Activated T-helper 9 cell treated with anti-CD3 and anti-CD28 coated beads, Interleukin-2, amount 50 U/mL, for 16 hours (primary cell): ENCODE measurements at places on chromosomes 3 and 15.

- no peak for DNase-seq
Observed at GRCh38 chr3:179421500-179421899, 29.8 kb downstream of the GNB4 start.

GRCh38 chr3:128060473-128061381 lies 8.5 kb downstream of the SEC61A1 start:
- DNase-seq, result no peak

GRCh38 chr3:48595526-48596121 lies 495 bp upstream of the COL7A1 start:
- no peak for DNase-seq

- no peak for DNase-seq
Observed at GRCh38 chr3:140859592-140860336, 81.9 kb upstream of the SLC25A36 start.

DNA sequence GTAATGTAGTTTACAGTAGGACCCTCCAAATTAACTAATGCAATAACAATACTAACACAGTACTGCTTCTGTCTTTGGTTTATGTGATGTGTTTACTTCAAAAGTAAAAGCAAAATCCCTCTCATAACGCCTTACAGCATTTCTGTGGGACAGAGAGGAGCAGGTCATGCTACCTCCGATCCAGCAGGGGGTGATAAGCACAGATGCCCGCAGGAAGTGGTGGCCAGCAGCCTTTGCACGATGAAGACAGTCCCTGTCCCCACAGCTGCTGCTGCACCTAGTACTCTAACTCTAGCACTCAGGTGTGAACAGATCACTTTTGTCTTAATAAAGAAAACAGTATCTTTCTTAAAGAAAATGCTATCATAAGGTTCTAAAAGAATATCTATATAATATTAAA lies 38.3 kb downstream of the ANO10 start:
- no peak for DNase-seq

DNA sequence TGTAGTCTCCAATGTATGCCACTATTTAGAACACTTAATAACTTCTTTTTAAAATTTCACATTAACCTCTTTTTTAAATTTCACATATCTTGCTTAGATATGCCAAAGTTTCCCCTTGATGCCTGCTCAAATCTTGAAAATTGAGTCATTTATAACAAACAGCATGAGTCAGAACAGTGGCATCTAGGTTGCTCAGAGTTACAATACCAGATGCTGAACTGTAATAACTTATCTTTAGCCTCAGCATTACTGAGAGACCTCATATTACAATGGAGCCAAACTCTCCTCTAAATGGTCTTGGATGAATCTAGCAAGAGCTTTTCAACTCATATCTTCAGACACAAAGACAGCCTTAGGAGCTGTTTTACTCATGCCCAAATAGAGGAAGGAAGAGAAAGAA lies 439.3 kb upstream of the ARPP21 start:
- DNase-seq, result no peak

DNA sequence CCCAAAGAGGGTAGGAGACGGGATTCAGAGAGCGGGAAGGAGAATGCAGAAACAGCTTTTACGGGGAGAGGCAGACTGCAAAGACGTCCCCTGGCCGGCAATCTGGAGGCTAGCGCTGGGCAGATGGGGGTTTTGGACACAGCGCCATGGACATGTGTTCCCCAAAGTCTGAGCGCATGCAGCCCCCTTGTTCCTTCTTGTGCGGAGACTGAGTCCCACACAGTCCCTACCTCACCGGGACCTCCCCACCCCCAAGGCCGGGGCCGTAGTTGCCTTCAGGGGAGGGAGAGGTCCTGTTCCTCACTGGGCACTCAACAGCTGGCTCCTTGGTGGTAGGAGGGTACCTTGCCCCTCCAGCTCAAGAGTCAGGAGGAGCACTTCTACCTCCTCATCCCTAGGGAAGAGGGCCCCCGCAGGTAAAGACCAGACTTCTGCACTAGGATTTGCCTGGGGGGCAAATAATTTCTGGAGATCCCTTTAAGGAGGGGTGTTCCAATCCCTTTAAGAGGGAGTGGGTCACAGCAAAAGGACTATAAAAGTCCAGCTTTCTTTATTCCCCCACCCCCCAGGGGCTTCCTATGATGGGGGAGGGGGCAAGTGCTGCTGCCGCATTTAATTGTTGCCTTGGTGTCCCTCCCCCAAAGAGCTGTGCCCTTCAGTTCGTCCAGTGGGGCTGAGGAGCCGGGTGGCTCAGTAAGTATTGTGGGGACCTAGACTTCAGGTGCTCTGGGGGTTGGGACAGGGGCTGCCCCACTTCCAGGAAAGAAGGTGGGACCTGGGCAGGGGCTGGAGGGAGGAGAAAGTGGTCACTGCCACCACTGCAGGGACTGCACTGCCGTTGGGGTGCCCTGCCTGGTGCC lies 3.6 kb upstream of the BAHD1 start:
- no peak for DNase-seq

GRCh38 chr3:167203062-167203461 lies 177.0 kb downstream of the ZBBX start:
- DNase-seq, result no peak

DNA sequence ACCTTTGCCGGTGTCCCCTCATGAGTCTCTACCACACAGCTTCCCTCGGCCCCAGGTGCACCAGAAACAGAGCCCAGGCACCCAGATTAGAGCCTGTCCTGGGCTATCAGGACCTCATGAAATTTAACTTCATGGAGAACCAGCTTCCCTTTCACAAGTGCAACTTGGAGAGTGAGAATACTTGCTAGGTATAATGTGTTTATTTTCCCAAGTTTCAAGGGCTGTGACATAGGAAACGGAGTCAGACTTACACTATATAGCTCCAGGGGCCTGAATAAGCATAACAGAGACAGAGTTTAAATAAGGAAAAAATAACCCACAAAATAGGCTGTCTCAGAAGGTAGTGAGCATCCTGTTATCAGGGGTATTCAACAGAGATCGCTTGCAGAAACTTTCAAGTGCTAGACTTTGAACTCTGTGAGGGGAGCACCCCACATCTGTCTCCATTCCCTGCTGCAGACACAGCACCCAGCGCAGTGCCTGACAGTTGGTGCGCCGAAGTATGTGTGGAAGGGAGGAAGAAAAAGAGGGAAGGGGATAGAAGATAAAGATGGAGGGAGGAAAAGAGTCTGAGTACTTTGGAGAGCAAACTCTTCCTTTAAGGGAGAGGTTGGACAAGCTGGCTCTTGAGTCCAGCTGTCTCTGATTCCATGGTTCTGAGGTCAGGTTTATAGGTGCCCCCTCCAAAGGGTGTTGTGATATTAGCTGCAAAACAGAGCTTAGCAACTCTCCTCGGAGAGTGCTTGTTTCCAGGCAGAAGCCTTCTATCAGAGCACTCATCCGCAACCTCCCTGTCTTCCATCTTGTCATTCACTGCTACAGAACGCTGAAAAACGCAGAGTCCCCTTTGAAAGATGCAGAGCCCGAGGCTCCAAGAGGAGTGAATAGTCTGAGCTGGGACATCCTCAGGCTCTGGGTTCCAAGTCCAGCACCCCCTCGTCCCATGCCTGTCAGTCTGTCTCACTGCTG lies 84.8 kb downstream of the CPN2 start:
- DNase-seq, result no peak

- DNase-seq, result no peak
Observed at GRCh38 chr15:74542166-74543042, 1.4 kb downstream of the ARID3B start.

DNA sequence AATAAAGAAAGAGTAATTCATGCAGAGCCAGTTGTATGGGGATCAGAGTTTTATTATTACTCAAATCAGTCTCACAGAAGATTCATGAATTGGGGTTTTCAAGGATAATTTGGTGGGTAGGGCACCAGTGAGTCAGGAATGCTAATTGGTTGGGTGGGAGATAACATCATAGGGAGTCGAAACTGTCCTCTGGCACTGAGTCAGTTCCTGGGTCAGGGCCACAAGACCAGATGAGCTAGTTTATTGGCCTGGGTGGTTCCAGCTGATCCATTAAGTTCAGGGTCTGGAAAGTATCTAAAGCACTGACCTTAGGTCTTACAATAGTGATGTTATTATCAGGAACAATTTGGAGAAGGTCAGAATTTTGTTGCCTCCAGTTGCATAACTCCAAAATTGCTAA lies 998.6 kb upstream of the EPHA6 start:
- no peak for DNase-seq

DNA sequence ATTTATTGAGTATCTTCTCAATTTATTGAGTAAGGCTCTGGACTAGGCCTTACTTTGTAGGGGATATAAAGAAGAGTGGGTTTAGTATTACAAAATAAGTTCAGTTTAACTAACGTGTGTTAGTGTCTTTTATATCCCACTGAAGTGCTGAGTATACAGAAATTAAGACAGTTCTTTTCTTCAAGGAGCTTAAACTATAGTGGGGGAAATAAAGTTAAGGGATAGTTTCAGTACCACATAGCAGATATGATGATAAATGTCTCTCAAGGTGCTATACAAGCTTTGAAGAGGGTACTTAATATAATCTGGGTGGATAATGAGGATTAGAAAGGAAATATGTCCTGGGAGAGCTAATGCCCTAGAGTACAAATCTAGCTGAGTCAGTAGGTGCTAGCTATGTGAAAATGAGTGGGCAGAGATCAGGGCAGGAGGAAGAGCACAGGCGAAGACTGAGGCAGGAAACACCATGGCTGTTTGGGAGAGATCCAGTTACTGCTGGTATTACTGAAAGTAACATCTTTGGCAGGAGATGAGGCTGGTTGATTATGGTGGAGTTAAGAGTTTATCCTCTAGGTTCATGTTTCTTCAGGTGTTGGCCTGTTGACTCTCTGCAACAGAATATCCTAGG lies 46.0 kb downstream of the TEX9 start:
- no peak for DNase-seq

DNA sequence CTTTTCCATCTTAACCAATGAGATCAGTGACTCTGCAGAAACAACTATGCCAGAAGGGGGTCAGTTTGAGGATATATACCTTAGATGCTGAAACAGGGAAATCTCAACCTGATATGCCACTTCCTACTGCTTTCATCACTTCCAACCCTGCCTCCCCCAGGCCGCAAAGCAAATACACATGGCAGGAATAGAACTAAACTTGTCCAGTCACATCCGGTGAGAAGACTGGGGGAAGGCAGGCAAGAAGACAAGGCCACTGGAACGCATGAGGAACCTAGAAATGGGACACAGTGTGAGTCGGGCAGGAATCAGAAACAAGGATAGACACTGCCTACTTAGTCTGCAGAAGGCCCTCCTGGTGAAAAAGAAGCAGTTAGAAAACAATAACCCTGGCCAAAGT lies 90.6 kb downstream of the MYO5A start:
- DNase-seq, result no peak

- DNase-seq, result no peak
Observed at GRCh38 chr3:152839511-152839910, 4.6 kb downstream of the P2RY1 start.

DNA sequence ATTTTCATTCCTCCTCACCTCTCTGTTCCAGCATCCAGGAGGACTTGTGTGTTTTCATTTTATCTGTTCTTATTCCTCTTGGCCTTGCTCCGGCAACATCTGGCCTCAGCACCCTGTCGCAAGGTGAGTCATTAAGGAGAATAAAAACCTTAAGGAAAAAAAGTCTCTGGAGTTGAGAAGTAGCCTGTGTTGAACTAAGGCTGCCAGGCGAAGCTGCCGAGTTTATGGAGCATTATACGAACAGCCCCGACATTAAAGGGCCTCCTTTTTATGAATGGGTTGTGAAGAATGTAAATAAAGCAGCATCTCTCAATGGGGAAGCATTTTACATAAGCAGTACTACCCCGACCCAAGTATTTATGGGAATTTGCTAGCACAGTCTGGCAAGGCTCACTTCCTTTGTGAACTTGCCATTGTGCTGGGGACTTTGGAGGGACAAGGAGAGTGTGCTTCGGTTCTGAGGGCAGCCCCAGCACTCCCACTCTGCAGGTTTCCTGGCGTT lies 4.7 kb downstream of the BAHD1 start:
- no peak for DNase-seq

GRCh38 chr3:125645616-125646015 lies 50.3 kb upstream of the OSBPL11 start:
- no peak for DNase-seq

DNA sequence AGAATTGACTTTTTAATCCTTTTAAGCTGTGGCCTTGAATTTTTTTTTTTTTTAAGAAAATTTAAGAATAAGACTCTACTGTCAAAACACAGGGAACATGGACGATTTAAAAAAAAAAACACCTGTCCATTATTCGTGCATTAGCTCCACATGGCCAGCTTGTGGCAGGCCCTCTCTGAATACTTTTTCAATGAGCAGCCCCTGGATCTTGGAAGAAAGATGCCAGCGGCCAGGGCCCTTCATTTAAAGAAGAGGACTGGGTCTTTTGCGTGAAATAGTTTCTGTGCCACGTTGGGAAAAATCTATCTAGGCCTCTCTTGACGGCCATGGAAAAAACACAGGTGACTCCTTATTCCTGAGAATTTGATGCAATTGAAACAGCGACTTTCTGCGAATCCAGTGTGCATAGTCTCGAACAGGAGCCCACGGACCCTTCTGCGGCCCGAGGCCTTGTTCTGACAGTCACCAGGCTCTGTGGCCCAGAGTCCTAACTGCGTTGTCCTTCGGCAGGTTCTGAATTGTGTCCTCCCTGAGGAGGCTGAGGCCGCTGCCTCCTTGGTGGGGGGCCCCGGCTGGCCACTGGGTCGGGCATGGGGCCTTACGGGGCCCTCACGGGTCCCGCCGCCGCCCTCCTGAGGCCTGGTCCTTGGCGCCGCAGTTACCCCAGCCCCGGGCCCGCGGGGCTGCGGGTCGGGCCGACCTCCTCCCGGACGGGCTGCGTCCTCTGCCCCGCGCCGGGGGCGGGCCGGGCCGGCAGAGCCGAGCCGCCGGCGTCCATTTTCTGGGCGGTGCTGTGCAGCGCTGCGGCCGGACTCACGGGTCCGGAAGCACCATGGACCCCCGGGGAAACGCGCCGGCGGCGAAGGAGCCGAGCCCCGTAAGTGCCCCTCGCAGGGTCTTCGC lies 33.5 kb downstream of the ZBTB38 start:
- DNase-seq, result peak; percentile 34

GRCh38 chr3:111069974-111070771 lies 1.4 kb upstream of the NECTIN3 start:
- no peak for DNase-seq

- no peak for DNase-seq
Observed at GRCh38 chr3:18580268-18580667, 155.1 kb upstream of the SATB1 start.

- DNase-seq, result no peak
Observed at GRCh38 chr3:105798381-105798934, 70.4 kb downstream of the CBLB start.

DNA sequence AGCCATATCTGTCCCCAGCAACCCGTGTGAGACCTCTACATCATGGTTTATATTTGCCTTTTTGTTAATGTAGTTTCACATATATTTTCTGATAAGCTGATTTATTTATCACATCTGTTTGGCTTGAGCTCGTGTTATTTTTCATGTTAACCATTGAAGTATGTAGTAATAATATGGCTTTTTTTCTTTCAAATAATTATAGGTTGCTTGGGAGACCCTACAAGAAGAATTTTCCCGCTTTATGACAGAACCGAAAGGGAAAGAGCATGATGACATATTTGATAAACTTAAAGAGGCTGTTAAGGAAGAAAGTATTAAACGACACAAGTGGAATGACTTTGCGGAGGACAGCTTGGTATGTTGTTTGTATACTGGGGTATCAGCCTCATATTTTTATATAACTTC lies 63.9 kb downstream of the OPA1 start:
- DNase-seq, result no peak
